Muscle of arm (tissue), 14 donors: ENCODE measurements at places on chromosomes 16 and 17.

GRCh38 chr16:89826531-89827382 lies 1.5 kb upstream of the SPIRE2 start:
- DNase-seq, result no peak

- no peak for DNase-seq
These were observed 1.2 kb upstream of the CD300LG start for GRCh38 chr17:43845766-43846165.

DNA sequence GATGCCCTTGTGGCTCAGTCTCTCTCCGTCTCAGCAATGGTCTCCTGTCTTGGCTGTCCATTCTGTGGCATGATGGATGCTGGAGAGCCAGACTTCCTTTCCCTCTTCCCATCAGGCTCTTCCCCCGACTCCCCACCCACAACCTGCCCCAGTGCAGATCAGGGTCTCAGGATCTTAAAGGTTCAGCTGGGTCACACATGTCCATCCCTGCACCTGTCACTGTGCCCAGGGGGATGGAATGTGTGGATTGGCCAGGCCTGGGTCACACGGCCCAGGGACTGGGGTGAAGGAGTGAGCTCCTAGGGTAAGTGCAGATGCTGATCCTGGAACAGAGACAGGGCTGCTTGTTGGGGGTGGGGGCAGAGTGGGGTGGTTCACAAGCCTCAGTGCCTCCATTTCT lies 23.0 kb downstream of the ADGRG5 start:
- no peak for DNase-seq

GRCh38 chr17:50532452-50533024 lies at the start of gene EPN3:
Gene EPN3 (plus strand): TSS chr17:50532735. CDS start chr17:50536557, 3,822 bp downstream.
- no peak for DNase-seq

DNA sequence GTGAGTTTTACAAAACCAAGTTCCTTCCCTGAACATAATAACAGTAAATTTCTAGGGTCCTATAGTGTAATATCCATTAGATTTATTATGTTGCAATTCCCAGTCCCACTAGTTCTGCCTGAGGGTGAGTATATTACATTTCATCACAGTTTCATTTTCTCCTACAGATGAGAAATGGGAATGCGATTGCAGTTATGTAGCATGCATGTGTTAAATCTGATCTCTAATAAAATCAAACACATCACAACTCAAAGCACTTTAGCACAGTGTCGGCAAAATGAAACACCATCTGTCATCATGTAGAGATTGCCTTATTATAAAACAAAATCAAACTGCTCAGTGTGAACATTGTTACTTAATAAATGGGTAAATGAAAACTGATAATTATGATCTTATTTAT lies 180.5 kb upstream of the TOX3 start:
- DNase-seq, result no peak

GRCh38 chr16:46857368-46857945 lies 26.5 kb upstream of the C16orf87 start:
- peak; percentile 32 for DNase-seq

DNA sequence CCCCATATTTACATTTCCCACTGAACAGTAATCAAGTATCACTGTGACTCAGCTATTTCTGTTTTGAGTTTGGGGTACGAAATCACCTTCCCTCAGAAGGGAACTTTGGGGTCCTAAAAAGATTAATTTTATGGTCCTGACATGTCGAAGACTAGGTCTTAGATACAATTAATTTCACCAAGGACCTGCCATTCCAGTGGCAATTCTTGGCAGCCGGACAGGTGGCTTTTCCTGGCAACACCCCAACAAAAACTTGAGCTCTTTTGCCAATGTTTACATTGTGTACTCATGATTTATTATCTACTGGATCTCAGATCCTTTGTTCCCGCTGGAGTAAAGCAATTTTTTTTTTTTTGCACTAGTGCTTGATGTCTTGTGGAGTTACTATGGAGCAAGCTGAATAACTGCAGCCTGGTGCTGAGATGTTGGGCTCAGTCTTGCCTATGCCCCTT lies 14.4 kb downstream of the SLFN5 start:
- no peak for DNase-seq

DNA sequence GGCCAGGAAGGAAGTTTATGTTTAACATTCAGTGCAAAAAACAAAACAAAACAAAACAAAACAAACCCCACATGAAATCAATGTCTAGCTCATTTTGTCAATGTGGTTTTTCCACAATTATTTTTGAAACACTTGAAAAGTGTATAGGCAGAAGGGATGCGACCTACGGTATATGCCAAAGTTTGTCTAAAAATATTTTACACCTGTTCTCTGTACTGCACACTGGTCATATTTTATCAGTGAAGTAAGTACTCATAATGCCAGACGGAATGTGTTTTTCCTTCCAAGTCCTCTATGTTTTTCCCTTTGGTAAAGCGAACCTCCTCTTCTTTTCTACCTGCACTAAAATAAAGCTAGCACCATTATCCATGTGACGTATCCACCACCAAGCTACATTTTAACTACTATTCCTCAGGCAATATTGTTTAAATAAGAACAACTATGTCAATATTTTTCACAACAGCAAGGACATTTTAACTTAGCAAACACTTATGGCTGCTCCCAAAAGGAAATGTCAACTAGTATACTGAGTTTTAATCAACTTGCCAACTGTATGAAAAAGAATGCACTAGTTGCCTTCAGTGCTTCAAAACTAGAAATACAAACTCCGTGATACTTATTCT lies 10.3 kb downstream of the TOB1 start:
- no peak for DNase-seq

- no peak for DNase-seq
These were observed 1.9 kb upstream of the CLEC19A start for GRCh38 chr16:19283637-19284036.

DNA sequence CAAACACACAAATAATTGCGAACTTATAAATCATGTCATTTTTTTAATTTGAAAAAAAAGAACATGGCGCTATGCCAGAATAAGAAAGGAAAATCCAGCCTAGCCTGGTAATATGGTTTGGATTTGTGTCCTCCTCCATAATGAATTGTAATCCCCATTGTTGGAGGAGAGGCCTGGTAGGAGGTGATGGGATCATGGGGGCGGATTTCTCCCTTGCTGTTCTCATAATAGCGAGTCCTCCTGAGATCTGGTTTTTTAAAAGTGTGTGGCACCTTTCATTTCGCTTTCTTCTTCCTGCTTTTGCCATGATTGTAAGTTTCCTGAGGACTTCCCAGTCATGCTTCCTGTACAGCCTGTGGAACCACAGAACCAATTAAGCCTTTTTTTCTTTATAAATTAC lies 65.9 kb upstream of the TANC2 start:
- no peak for DNase-seq

GRCh38 chr16:591231-591630 lies 1.4 kb downstream of the RAB40C start:
- DNase-seq, result no peak

DNA sequence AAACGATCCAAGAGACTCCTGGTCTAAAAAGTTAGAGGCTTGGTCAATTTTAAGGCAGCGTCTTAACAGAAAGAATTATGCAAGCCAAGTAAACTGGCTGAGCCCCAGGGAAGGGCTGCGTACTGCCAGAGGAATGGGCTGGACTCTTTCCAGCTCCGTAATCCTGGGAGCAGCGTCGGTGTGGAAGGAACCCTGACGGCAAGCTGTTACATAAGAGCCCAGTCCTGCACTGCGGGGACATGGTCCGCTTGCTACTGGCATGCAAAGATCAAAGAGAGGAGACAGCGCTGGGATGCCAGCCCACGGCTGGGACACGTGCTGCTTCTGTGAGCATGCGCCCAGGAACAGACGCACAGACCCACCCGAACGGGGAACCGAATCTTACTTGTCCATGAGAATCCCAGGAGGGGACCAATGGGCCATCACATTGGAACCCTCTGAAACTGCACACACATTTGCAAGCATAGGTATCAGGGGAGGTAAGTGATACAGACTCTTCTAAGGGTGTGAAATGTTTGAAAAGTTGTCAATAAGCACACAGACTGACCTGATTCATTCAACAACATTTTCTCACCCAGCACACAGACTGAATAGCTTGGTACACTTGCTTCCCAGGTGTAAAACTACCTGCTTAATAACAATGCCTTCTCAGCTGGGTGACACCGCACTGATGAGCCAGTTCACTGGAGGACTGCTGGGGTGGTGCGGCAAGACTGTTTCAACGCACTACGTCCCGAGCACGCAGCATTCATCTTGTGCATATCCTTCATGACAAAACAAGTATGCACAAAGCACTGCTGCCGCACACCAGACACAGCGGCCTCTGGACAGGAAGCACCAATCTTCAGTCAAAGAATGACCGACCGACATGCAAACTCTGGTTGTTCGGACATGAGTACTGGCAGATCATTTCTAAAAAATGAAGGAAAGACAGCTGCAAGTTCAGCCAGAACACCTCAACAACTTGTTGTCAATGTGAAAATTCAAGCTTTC lies 94.9 kb downstream of the ANKRD11 start:
- peak; percentile 90 for DNase-seq

DNA sequence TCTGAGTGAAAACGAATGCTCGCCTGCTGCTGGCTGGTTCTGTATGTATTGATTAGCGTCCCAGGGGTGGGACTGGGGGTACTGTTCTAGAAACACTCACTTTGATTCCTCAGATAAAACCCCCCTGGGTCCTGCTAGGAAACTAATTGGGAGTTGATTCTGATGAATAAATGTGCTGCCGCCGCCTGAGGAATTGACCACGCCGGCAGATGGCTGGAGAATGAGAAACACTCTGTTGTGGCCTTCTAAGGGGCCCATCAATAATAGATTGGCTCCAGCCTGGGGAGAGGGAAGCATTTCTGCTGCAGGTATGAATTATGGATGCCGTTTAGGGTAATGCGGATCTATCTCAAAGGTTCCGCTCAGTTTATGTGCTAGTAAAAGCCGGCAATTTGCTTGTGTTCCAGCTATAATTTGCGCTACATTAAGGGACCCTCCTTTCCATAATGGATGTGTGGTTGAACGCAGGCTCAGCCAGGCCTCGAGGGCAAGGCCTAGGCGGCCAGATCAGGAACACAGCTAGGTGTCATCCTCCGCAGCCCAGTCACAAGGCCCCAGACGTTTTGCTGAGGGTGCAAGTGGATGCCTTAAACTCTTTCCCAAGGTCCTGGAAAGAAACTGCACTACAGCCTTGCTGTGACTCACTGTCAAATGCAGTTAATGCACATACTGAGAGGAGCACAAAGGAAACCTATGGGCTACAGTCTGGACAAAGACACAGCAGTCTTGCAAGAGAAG lies 132.2 kb upstream of the HS3ST2 start:
- no peak for DNase-seq

- DNase-seq, result no peak
These were observed 34.2 kb upstream of the ACSM2B start for GRCh38 chr16:20610211-20610891.

GRCh38 chr17:57375040-57375769 lies 118.9 kb downstream of the MSI2 start:
- no peak for DNase-seq

DNA sequence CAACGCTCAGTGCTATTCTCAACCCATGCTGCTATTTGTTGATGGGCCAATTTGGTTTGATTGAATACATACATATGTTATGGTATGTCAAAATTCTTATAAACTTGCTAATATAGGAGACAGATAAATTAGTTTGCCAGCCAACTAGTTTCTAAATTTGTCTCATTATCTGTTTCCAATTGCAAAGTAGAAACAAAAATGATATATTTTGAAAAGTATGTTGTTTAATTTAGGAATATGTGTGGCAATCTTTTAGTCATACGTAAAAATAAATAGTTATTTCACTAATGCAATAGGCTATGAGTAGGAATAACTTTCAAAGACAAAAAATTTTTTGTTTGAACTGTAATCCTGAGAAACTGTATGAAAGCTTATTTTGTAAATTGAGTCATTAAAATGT lies 210.6 kb upstream of the KCNJ16 start:
- no peak for DNase-seq

- DNase-seq, result no peak
These were observed 430 bp downstream of the BCAS3 start for GRCh38 chr17:60678118-60678444.

DNA sequence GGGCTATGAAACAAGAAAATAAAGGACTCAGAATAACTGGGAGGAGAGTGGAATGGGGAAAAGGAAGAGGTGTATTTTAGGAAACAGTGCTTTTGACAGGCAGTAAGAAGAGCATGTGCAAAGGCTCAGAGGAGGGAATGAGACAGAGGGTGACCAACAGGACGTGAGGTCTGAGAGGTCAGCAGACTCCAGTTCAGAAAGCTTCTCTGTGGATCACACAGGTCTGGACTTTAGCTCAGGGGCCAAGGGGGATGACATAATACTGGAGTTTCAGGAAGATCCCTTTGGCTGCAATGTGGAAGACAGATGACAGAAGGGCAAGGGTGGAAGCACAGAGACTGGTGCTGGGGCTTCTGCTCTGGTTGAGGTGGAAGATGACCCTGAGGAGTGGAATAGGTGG lies 489.9 kb upstream of the CDH5 start:
- DNase-seq, result no peak

GRCh38 chr16:21277045-21277926 lies 804 bp downstream of the CRYM start:
- DNase-seq, result no peak

GRCh38 chr16:83494459-83494858 lies 313.3 kb upstream of the HSBP1 start:
- DNase-seq, result no peak

DNA sequence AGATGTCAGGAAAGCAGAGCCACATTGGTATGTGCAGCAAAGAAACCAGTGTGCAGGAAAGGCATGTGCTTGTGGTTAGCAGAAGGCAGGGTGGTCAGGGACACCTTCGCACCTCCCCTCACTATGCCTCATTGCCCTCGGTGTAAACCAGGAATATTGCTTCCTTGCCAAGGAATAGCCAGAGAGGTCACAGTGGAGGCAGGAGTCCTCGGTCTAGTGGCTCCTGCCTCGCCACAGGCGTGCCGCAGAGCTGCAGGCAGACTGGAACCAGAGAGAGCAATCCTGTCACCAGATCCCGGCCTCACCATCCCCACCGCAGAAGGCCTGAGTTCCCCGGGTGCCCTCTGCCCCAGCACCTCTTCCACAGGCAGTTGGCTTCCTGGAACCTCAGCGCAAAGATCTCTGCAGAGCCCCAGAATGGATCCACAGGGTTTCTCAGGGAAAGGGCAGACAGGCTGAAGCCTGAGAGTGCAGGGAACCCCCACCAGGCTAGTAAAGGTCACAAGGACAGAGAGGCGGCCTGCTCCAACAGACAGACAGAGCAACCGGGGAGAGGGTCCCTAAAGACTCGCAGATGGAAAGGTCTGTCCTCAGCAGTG lies 21.6 kb downstream of the CCDC182 start:
- no peak for DNase-seq

GRCh38 chr17:72421128-72422092 lies 300.6 kb downstream of the SOX9 start:
- DNase-seq, result no peak

- no peak for DNase-seq
These were observed 25.6 kb downstream of the RAP1GAP2 start for GRCh38 chr17:2821868-2822267.
